ENCODE measurements at places on chromosomes 11 and 22.

- no peak for DNase-seq
Observed at GRCh38 chr11:134362192-134362901, 30.6 kb downstream of the GLB1L2 start.

DNA sequence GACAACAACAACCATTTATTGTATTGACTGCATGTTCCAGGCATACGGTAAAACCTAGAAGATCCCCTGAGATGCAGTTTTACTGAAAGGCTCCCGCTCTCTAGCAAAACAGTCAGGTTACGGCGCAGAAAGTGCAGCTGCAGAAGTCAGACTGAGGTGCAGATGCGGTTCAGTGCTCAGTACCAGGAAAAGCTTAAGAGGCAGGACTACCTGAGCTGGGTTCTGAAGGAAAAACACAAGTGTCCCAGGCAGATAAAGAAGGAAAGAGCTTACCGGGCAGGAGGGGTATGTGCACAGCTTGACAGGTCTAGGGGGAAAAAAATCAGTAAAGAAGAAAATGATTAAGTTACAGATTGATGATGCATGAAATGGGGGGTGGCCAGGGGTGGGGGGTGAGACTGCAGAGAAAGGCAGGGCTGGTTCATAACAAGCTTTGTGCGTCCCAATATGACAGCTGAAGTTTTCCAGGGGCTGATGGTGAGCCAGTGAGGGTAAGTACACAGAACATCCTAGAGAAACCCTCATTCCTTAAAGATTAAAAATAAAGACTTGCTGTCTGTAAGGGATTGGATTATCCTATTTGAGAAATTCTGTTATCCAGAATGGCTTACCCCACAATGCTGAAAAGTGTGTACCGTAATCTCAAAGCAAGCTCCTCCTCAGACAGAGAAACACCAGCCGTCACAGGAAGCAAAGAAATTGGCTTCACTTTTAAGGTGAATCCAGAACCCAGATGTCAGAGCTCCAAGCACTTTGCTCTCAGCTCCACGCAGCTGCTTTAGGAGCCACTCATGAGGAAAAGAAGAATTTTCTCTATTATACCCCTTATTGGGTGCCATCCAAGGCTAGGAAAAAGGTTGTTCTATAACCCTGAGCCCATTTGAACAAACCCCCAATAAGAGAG is 11.9 kb downstream of the LARGE1 start:
- DNase-seq, result no peak

GRCh38 chr11:124892750-124893454 is 4.8 kb downstream of the ROBO4 start:
- peak; percentile 6 for DNase-seq

GRCh38 chr11:67820081-67820480 is 145.7 kb upstream of the ALDH3B2 start:
- no peak for DNase-seq

GRCh38 chr11:57791321-57792059 is 29.9 kb downstream of the CTNND1 start:
- DNase-seq, result peak; percentile 30
